ENCODE measurements at places on chromosomes 2 and 18.

GRCh38 chr18:68152770-68153169 is 562.1 kb downstream of the TMX3 start:
- DNase-seq, result no peak

DNA sequence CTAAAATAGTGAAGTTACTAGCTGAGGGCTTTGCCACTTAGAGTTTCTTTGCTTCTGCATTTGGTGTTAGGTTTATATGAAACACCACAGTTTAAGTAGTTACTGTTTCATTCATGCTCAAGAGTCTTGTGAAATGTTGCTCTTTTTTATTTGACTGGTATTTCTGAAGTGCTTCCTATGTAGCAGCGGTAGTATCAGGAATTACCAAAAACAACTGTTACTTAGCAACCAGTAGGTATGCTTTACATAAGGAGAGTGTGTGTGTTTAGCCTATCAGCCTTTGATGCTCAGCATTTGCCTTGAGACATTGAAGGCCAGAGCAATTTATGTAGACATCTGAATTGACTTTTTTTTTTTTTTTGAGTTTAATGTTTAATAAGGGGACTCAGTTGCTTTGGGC is 3.6 kb downstream of the DIS3L2 start:
- no peak for DNase-seq

- no peak for DNase-seq
Measured at GRCh38 chr2:241153616-241154015, 3.3 kb downstream of the PPP1R7 start.

- DNase-seq, result no peak
Measured at GRCh38 chr2:223692191-223692947, 90.2 kb upstream of the SCG2 start.

DNA sequence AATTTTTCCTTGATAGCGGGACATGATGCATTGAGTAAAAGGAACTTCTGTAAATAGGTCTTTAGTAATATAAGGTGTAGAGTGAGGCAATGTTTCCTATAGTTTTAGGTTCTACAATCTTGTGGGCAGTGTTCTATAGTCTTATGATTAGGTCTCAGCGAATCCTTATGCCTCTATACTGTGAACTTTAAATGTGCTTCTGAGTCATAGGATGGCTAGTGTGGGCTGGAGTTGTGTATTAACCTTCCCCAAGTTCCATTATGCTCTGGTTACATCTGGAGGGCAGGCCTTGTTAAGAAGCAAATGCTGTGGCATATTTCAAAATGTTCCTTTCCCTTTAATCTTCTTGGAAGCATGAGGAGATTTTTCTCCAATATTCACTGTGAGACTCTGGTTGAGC is 73.5 kb downstream of the ROCK2 start:
- DNase-seq, result no peak

All from stimulated activated CD8-positive, alpha-beta memory T cell treated with anti-CD3 and anti-CD28 coated beads, Interleukin-12 subunit alpha, Interleukin-12 subunit beta, amount 100 ng/mL, for 1 hour (primary cell).